ENCODE measurements at places on chromosomes 12 and 14. TPM values are rescaled to one million over a fixed set of nuclear protein-coding genes. Genes with fewer than 3 reads are reported as not detected.

The NRIP2 gene
- total RNA-seq, result not detected

The TAS2R9 gene
- total RNA-seq, result not detected

The KRT72 gene
- total RNA-seq, result not detected

The CACNA2D4 gene
- total RNA-seq, result 0.17 TPM

The SP1 gene
- 32.7 TPM for total RNA-seq

The ACVRL1 gene
- total RNA-seq, result 680 TPM

The EPS8 gene
- 29.1 TPM for total RNA-seq

The FGF23 gene
- total RNA-seq, result not detected

The EIF2S1 gene
- total RNA-seq, result 287 TPM

The IQSEC3 gene
- under 0.01 TPM for total RNA-seq

The TEX22 gene
- total RNA-seq, result 0.17 TPM

The KITLG gene
- total RNA-seq, result 13.1 TPM

The SYNDIG1L gene
- not detected for total RNA-seq

The TCL1B gene
- not detected for total RNA-seq

The KRT74 gene
- total RNA-seq, result not detected

The PFKM gene
- total RNA-seq, result 57.0 TPM

The FOXA1 gene
- not detected for total RNA-seq

The GPR84 gene
- total RNA-seq, result under 0.01 TPM

The ADAM21 gene
- 0.33 TPM for total RNA-seq

The SERPINA12 gene
- not detected for total RNA-seq

The CLEC4D gene
- not detected for total RNA-seq

All from dermis blood vessel endothelial cell (primary cell).